ENCODE measurements at places on chromosomes 7 and 10.

GRCh38 chr10:7432884-7433726, 22.3 kb upstream of the SFMBT2 start:
- DNase-seq: no peak

DNA sequence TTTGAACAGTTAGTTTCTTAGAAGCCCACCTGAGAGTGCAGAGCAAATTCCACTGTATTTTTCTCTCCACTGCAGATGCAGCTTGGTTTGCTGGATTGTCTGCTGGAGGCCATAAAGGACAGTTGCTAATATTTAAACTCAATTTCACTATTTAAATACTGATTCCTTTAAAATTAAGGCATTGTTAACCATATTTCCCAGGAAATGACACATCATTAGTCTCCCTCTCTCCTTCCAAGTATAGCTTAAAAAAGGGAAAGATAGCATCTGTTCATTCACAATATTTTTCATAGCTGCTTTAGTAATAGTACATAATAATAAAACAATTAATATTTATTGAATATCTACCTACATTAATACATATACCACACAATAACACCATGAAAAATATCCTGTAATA, 252.9 kb downstream of the HGF start:
- no peak for DNase-seq

DNA sequence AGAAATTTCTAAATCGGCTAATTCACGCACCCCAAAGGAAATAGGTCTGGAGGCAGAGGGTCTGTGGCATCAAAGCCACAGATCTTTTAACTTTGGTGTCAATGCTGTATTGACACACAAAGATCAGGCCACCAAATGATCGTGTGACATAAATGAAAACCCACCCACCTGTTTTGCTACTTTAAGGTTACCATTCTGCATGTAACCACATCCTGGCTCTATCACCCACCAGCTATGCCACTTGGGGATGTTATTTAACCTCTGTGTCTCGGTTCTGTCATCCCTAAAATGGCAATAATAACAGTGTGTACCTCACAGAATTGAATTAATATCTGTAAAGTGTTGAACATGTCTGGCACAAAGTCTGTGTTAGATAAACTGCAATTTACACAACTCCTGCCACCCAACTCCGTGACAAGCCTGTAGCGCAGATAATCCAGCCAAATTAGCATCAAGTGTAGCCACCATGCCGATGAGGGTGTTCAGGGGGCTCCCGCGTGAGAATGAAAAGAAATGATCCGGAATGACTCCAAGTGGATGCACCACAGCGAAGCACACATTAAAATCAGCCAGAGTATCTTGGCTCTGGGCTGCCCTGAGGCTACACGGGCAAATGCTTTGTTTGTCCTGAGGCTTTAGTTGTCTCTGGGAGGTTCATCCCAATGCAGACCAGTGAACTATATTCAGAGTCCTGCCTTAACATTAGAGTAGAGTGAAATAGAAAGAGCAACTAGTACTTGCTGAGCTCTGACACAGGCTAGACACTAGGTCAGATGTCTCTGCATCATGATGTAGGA, 158.4 kb upstream of the NEBL start:
- no peak for DNase-seq

DNA sequence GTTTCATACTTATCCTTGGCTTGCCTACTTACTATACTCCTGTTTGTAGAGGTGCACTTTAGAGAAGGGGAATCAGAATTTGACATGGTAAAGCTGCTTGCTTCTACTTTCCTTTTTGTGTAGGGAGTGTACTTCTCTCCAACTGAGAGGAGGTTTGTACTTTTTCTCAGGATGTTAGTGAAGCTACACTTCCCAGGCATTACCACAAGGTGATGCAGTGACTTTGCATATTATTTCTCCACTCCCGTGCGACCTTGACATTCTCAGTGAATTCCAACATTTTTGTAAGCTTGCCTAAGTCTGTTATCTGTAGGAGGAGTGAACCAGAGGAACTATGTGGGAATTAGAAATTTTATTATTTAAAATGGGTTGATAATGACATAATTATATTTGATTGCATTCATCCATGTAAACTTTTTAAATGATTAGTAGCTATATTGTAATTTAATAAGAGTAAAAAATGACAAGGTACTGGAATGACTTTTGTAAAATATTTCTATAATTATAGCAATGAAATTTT, 5.2 kb downstream of the TAX1BP1 start:
- no peak for DNase-seq

- no peak for DNase-seq
Measured at GRCh38 chr7:7438851-7439250, 96.8 kb downstream of the COL28A1 start.

- no peak for DNase-seq
Measured at GRCh38 chr10:30415593-30415992, 18.4 kb upstream of the MAP3K8 start.

- DNase-seq: no peak
Measured at GRCh38 chr10:75347186-75347585, 54.4 kb downstream of the ZNF503 start.

DNA sequence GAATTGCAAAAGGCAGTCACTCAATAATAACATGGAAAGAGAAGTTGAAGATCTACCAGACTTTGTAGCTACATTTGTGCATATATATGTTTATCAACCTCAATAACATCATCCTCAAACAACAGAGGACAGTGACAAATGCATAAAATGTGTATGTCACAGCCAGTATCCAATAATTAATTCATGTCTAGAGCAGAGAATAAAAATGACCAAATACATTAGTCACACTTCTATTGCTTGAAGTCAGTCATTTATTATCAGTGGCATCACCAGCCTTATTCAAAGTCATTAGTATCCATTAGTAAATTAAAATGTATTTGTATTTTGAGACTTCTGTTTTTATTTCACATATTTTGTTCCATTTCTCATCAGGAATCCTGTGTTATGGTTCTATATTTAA, 852.8 kb downstream of the XPNPEP1 start:
- no peak for DNase-seq

- DNase-seq: no peak
Measured at GRCh38 chr7:150633926-150634325, 1.7 kb upstream of the GIMAP6 start.

DNA sequence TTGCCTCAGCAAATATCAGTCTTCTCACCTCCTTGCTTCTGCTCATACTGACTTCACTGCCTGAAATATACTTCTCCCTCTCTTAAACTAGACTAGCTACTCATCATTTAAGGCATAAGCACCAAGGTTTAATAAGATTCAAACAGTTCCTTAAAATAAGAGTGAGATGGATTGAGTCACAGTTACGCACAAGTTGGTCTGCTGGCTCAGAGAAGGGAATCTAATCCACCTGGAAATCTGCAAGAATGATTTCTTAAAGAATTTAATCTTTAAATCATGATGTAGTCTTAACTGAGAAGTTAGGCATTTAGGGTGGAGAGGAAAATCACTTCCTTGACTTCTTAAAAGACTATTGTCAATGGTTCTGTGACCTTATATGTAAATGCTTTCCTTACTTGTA, 56.2 kb upstream of the TMEM140 start:
- no peak for DNase-seq

DNA sequence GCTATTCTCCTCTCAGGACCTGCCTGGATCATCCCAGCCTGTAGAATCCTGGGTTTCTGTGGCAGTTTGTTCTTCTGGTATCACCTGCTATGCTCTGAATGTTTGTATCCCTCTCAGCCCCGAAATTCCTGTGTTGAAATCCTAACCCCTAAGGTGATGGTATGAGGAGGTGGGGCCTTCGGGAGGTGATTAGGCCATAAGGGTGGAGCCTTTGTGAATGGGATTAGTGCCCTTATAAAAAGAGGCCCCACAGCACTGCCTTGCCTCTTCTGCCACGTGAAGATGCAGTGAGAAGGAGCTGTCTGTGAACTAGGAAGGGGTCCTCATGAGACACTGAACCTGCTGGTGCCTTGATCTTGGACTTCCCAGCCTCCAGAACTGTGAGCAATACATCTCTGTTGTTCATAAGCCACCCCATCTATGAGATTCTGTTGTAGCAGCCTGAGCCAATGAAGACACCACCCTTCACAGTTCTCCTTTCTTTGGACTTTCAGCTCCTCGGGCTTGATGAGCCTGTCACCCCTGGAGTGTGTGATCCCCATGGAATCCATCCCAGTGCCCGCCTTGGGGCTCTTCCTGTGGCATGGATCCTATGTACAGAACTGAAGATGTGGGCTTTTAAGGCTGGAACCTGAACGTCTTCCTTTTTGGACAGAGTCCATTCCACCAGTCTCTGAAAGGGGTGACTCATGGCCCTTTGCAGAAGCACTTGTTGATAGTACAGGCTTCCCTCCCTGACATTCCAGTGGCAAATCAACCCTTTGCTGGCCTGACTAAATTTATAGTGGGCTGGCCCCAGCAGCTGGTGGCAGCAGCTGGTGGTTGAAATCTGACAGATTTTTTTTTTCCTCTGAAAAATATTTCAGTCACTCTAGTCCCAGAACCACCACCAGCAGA, 138.0 kb downstream of the TACC2 start:
- no peak for DNase-seq

DNA sequence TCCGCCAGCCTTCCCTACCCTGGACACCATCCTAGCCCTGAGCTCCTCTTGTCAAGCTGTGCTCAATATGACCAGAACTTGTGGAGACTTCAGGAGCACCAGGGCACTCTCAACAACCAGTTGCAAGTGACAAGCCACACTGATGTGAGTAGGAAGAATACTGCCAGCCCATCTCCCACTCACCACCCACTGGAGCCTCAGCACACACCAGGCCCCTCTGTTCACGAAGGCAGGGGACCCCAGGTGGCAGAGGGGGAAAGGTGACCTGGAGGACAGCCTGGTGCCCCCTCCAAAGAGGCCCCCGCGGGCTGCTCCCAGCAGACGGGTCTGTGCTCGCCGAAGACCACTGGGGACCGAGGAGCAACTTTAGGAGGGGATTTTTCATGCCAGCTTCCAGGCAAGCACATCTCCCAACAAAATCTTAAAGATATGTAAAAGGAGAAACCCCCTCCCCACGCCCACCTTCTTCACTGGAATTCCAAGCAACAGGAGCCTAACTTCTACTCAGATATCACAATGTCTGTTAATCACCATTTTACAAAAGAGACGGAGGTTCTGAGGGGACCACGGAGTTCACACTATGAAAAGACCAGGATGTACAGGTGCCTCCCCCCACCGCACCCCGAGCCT, 1.0 kb downstream of the MMD2 start:
- no peak for DNase-seq

DNA sequence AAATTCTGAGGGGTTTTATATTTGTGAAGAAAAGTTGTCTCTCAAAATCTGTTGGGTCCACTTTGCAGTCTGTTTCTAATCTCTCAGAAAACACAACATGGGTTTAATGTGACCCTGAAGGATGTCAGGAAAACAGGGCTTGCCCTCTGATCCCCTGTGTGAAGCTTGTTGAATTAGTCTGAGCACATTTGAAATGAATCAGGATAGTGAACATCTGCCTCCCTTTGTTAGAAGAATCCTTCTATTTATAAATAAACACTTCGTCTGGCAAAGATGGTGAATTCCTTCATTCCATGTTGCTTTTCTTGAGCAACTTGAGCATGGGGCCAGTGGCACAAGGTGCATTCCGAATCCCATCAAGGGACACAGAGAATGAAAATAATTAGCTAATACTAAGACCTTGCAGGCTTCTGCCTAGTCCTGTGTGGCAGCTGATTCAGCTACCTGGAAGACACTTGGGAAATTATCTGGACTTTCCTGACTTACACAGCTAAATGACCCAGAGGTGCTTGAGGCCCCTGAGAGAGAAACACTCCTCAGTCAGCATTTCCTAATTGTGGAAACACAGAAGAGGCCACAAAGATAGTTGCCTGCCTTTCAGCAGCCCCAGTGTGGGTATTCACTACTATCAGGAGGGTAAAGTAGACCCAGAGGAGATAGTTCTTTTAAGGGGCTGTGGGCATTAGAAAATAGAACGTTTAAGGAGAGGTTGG, 305.5 kb downstream of the C7orf25 start:
- DNase-seq: no peak

GRCh38 chr10:84811113-84811512, 482.7 kb downstream of the CCSER2 start:
- DNase-seq: no peak

GRCh38 chr10:31018962-31019361, 12.7 kb downstream of the ZNF438 start:
- DNase-seq: no peak

- DNase-seq: no peak
Measured at GRCh38 chr10:1214071-1214675, 158.0 kb downstream of the WDR37 start.

DNA sequence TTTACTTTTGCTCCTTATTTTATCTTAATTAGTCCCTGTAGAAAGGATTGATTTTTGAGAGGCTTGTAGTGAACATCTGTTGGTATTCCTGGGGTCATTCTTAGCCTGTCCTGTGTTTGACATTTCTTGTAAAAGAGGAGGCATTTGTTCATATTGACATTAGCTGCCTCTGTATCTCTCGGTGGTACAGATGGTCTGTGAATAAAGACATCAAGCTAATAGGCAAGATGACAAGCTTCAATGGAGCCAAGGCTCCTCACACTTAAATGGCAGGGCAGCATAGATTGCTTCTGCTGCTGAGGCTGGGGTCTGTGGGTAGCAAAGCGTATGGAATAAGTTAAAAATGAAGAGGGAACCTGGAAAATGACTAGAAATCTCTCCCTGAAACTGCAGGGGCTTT, 687.6 kb downstream of the LRMDA start:
- DNase-seq: no peak

GRCh38 chr7:98354511-98355249, 46.2 kb downstream of the BAIAP2L1 start:
- no peak for DNase-seq

DNA sequence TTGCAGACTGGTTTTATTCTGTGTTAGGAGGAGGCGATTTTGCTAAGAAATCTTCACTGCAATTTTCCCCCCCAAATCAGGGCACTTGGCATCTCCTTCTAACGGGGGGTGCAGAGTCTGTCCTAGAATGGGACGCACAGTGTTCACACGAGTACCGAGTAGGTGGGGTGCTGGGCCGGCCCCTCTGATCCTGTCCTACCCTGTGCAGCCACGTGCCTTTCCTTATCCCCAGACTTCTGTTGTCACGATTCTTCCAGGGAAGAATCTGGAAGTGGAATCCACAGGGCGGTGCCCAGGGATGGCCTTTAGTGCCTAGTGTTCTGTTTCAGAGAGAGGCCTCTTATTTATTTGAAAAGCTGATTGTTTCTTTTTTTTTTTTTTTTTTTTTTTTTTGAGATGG, 16.4 kb downstream of the CUX1 start:
- no peak for DNase-seq

DNA sequence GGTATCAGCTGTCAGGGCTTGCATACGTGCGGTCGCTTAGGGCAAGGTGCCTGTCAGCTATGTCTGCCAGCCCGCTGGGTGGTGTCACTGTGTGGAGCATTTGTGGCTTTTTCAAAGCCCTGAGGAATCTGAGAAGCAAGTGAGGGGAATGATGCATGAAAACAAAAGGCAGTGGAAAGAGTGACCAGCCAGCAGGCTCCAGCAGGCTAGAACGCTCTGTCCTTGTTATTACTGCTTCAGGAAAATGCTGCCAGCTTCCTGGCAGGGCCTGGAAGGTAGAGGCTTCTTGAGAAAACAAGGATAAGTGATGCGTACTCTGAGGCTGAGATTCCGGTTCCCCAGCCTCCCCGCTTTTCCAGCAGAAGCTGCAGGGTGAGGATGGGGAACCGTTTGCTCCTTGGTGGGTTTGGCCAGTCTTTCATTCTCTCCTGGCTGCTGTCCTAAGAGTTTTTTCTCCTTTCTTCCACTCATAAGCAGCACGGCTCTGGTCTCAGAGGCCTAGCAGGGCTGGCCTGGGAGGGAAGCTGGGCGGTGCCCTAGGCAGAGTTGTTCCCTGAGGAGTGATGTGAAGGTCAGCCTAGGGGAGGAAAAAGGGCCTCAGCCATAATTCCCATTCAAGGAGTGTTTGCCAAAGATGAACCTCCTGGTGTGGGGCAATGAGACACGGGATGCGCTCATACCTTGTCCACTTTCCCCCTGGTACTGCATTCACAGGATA, 42.8 kb upstream of the MKLN1 start:
- no peak for DNase-seq

GRCh38 chr7:42617806-42618457, 293.9 kb downstream of the C7orf25 start:
- no peak for DNase-seq

All from activated T-cell treated with anti-CD3 and anti-CD28 coated beads for 48 hours (primary cell).